Cerebellar nuclear complex (tissue), 1 donor: ENCODE measurements at places on chromosomes 12 and 14.

DNA sequence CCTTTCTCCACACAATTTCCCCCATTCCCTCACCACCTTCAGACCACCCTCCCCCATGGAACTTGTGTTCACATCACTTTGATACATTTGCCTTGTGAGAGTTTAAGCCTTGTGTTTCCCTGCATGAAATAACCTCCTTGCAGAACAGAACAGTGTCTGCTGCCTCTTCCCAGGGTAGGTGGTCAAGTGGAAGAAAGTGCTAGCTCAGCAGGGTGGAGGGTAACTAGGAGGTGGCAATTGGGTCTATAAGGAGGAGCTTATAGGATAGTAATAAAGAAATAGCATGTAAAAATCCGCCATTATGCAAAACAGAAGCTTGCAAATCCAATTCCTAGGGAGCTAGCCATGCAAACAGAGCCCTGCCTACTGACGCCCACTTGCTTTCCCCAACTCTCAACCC is 13.9 kb upstream of the KRT8 start:
- no peak for DNase-seq

DNA sequence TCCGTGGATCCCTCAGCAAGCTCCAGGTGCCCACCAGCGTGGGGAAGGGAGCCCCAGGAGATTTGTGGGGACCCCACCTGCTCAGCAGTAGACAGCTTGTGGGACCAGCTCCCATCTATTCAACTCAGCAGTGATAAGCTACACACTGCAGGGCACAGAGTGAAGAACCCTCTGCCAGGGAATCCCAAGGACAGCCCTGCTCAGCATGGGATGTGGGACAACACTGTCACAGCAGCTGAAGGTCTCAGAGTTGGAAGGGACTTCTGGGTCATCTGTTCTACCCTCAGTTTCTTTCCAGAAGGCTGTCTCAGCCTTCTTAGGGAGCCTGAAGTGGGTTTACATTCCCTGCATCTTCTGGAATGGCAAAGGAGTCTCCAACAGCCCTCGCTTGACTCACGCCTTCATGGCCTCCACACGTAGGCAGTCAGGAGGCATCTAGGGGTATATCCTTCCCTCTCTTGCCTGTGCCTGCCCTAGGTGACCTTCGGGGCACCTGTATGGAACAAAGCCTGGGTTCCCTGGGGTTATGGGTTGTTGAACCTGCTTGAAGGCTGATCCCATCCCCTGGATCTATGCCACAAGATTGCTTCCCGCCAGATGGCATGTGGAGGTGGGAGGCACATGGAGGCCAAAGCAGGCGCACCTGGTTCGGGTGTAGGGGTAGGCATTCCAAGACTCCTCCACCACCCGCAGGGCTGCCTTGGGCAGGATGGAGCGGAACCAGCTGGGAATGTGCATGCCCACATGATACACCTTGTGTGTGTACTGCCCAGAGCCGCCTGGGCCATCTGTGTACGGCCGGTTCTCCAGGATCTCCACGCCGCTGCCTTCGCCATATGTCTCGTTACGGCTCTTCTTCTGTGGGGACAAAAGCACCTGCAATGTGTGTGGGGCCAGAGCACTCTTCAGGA is 33.0 kb downstream of the ARL6IP4 start:
- DNase-seq = peak; percentile 80

GRCh38 chr12:108916336-108916735 is 36.4 kb downstream of the DAO start:
- no peak for DNase-seq

GRCh38 chr12:92602930-92603623 is 99.7 kb upstream of the PLEKHG7 start:
- no peak for DNase-seq

GRCh38 chr12:6551063-6551461 is 4.8 kb downstream of the IFFO1 start:
- DNase-seq = no peak

- DNase-seq = no peak
Observed at GRCh38 chr12:92356425-92356824, 210.8 kb upstream of the BTG1 start.

DNA sequence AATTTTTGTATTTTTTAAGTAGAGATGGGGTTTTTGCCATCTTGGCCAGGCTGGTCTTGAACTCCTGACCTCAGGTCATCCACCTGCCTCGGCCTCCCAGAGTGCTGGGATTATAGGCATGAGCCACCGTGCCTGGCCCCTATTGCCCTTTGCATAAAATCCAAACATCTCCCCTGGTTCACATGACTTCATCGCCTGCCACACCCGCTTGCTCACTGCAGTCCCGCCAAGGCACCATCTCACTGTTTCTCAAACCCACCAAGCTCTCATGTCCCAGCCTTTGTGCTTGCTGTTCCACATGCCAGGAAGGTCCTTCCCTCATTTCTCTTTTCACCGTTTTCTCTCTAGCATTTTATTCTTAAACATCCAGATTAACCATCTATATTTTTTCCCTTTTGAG is 9.7 kb downstream of the RHOF start:
- no peak for DNase-seq

GRCh38 chr12:75747572-75748021 is 236.2 kb upstream of the KRR1 start:
- no peak for DNase-seq

DNA sequence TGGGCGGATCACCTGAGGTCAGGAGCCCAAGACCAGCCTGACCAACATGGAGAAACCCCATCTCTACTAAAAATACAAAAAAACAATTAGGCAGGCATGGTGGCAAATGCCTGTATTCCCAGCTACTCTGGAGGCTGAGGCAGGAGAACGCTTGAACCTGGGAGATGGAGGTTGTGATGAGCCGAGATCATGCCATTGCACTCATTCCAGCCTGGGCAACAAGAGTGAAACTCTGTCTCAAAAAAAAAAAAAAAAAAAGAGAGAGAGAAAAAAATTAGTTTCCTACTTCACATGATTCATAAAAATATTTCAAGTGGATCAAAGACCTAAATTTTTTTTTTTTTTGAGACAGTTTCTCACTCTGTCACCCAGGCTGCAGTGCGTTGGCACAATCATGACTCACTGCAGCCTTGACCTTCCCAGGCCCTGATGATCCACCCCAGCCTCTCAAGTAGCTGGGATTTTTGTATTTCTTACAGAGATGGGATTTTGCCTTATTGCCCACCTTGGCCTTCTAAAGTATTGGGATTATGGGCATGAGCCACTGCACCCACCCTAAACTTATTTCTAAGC is 24.9 kb downstream of the FCF1 start:
- no peak for DNase-seq

DNA sequence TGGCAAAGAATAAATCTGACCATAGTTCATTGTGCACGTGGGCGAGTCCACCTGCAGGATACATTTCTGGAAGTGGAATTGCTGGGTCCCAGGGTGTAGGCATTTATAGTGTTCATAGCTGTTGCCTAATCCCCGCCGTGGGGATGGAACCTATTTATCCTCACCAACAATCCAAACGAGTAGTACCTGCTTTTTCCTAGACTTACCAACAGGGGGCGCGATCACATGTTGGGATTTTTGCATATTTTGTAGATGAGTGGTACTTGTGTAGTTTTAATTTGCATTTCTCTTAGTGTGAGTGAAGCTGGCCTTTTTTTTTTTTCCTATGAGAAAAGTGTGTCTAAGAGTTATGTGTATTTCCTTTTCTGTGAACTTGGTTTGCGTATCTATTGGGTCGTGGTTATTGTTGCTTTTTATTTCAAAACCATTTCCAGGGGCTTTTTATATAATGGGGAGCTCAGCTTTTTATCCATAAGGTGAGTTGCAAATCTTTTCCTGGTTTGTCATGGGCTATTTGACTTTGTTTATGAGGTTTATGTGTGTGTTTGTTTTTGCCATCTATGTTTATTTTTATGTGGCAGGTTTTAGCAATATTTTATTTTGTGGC is 67.2 kb downstream of the CCDC92 start:
- peak; percentile 8 for DNase-seq

- DNase-seq = no peak
Observed at GRCh38 chr14:52400846-52401245, 86.7 kb downstream of the PTGER2 start.

DNA sequence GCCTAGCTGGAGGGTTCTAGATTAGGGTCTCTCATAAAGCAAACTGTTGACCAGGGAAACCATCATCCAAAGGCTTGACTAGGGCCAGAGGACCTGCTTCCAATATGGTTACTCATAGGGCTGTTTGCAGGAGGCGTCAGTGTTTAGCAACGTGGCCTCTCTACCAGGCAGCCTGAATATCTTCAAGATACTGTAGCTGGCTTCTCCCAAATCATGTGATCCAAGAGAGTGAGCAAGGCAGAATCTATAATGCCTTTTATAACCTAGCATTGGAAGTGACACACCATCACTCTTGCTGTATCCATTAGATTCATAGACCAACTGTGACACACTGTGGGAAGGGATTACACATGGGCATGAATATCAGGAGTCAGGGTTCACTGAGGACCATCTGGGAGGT is 17.3 kb downstream of the TPH2 start:
- DNase-seq = no peak

DNA sequence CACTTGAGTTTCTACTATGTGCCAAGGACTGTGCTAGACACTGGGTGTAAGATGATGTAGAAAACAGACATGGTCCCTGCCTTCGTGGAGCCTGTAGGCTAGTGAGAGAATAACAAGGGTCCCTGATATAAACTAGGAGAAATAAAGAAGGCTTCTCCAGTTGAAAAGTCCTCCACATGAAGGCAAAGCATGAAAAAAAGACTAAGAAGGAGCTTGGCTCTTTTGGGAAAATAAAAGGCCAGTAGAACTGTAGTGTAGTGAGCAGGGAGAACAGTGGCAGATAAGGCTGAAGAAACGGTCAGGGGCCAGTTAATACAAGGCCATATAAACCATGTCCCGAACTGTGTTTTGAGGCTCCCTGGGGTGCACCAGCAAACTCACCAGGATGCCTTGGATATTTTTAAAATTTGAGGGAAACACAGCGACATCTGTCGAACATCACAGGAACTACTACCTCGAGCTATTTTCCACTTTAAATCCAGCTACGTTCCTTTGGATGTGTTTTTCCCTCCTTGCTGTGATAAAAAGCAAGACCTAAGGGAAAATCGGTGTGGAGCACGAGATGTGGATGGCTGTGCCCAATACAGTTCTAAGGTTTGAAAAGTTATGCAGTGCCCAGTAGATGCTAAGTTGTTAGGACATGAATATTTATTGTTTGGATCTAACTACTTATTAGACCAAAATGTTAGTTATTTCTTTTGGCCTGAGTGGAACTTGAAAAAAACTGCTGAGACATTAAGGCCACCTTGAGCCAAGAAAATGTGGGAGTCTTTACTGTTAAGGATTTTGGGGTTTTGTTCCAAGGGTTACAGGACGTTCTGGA is 8.5 kb upstream of the CFL2 start:
- peak; percentile 22 for DNase-seq

DNA sequence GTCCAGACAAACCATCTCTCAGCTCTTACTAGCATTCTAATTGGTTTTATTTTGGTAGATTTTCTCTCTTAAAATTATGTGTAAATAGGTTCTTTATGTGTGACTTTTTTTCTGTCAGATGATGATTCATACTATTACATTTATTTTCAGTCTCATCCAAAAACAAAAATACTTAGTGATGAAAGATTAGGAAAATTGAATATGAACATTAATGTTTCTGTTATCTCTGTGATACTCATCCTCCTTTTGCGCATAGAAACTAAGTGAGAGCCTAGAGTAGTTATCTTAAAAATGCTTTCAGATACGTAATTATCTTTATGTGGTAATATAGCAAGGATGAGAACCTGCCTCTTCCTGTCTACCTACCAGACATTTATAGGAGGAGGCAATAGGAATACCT is 84.1 kb upstream of the MON2 start:
- no peak for DNase-seq

DNA sequence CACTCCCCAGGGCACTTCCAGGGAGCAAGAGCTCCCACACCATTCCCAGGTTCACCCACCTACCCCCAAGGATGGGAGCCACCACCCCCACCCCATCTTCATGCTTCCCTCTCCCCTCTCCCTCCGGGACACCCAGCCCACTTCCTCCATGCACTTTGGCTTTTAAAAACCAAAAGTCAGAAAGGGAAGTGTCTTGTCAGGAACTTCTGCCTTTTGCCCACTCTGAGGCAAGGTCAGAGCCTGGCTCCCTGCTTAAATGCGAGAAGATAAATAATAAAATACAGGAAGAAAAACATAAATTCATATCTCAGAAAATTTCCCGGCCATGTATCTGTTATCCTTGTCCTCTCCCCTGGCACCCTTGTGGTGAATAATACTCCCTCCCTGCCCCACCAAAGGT is 81.6 kb downstream of the PTGER2 start:
- DNase-seq = no peak

GRCh38 chr12:114995891-114996290 is 311.9 kb upstream of the TBX3 start:
- DNase-seq = no peak

DNA sequence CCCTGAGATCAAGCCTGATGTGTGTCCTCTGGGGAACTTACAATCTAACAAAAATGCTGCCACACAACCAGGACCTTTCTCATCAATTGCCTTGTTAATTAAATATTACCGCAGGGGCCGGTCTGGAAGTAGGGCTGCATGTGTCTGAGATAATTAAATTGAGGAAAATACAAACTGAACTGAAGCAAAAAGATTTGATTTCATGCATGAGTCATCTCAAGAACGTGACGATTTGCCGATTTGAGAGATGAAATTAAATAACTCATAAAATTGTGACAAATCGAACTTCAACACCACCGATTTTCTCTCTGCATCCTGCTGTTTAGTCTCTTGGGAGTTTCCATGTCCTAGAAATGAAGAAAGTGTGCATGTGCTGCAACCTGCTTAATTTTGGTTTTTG is 94.6 kb upstream of the DAAM1 start:
- DNase-seq = no peak

DNA sequence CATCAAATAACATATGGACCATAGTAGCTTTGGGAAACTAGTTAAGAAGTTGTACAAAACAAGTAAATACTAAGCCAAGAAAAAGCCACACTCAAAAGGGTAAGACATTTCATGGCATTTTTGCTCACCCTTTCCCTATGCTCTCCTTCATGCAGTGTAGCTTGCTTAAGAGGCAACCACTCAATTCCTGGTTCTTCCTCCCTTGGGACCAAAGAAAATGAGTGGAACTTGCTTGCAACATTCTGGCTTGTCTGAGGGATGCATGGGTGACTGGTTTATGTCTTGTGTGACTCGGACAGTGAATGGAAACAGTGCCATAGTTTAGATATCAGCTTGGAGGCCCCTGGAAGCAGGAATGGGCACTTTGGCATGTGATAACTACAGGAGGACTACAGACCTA is 252.0 kb upstream of the ARID2 start:
- DNase-seq = no peak

- DNase-seq = no peak
Observed at GRCh38 chr14:66508846-66509621, 1.1 kb downstream of the GPHN start.

DNA sequence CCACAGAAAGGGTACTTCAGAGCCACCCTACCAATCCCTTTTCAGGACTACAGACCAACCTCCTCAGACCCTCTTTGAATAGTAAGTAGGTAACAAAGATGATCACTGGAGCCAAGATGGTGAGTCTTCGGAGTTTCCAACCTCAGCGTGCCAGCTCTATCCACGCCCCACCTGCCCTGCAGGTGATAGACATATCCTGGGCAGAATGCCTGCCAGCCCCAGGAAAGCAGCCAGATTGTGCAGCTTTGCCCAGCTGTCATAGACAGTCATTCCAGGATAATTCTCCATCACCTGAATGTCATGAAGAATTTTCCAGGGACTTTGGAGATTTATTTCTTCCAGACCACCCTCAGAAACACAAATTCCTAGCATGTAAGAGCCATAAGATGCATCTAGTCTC is 434.4 kb downstream of the RGS6 start:
- DNase-seq = no peak

- no peak for DNase-seq
Observed at GRCh38 chr14:50353126-50353525, 41.0 kb downstream of the DMAC2L start.

- no peak for DNase-seq
Observed at GRCh38 chr14:38554026-38554425, 298.1 kb upstream of the CLEC14A start.
